ENCODE measurements at places on chromosomes 16 and 17. TPM values are rescaled to one million over a fixed set of nuclear protein-coding genes. Genes with fewer than 3 reads are reported as not detected.

TSNAXIP1 gene
- total RNA-seq, result 1.0 TPM

CTU2 gene
- total RNA-seq, result 39.5 TPM

- DNase-seq, result peak; percentile 29
Measured at GRCh38 chr16:70018254-70018653, 67.1 kb downstream of the CLEC18A start.

GRCh38 chr16:4110680-4111079 is 5.6 kb downstream of the ADCY9 start:
- DNase-seq, result no peak

GRCh38 chr16:75481475-75481874 is 13.8 kb downstream of the CHST6 start:
- no peak for DNase-seq

PIK3R6 gene
- not detected for total RNA-seq

DNA sequence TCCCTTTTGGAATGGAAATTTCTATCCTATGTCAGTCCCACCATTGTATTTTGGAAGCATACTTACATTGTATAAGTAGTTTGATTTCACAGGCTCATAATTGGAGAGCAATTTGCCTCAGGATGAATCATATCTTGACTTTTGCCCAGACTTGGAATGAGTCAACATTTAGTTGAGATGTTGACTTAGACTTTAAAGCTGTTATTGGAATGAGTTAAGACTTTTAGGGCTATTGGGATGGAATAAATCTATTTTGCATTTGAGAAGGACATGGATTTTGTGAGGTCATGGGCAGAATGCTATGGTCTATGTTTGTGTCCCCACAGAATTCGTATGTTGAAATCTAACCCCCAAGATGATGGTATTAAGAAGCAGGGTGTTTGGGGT is 12.2 kb upstream of the ZNF594 start:
- no peak for DNase-seq

KCNH6 gene
- not detected for total RNA-seq

DNA sequence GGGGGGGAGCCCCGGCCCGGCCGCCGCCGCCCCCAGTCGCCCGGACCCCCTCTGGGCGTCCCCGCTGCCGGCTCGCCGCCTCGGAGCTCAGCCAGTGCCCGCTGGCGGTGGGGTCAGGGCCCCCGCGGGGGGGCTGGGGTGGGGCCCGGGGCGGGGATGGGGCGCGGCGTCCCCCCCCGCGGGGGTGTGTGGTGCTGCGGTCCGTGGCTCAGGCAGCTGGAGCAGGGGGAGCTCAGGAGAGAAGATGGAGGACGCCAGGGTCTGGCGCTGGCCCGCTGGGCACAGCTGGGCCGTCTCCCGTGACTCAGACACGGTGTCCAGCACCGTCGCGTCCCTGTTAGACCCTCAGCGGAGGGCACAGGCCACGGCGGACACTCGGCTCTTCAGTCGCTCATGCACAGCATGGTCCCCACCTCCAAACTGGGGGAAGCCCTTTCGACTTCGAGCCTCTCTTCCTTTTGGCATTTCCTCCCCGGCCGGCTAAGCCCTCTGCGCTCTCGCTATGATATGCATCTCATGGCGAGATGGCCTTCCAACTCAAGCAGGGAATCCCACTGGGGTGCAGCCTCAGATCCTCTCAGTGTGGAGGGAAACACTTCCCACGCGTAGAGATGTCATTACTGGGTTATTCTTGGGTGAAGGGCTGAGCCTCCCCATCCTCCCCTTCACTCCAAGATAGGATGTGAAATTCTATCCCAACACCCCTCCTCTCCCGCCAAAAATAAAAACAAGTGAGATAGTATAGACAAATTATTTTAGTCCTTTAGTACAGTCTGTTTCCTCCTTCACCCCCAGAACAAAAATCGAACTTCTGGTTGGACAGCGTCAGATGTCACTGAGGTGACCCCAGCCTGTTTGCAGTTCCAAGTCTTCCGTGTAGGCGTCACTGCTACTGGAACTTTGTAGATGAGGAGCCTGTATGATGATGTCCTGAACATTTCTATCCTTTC is 522 bp upstream of the VEZF1 start:
- DNase-seq, result peak; percentile 55

- DNase-seq, result no peak
Measured at GRCh38 chr16:68073902-68074760, 11.0 kb upstream of the NFATC3 start.

ZPBP2 gene
- total RNA-seq, result not detected

- DNase-seq, result no peak
Measured at GRCh38 chr16:84917492-84917891, 93.8 kb downstream of the ZDHHC7 start.

DNA sequence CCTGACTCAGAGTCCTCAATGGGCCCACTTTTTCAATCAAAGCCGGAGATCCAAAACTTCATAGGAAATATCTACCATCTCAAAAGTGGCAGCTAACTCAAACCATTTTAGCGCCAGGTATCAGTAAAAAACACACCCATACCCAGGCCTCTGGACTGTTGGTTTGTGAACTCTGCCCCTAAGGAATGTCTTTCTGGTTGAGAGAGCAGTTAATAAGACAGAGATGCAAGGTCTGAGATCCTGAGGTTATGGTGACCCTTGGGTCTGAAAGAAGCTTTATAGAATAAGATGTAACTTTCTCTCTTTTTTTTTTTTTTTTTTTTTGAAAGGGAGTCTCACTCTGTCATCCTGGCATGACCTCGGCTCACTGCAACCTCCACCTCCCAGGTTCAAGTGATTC is 350.5 kb downstream of the SOX9 start:
- DNase-seq, result no peak

DNA sequence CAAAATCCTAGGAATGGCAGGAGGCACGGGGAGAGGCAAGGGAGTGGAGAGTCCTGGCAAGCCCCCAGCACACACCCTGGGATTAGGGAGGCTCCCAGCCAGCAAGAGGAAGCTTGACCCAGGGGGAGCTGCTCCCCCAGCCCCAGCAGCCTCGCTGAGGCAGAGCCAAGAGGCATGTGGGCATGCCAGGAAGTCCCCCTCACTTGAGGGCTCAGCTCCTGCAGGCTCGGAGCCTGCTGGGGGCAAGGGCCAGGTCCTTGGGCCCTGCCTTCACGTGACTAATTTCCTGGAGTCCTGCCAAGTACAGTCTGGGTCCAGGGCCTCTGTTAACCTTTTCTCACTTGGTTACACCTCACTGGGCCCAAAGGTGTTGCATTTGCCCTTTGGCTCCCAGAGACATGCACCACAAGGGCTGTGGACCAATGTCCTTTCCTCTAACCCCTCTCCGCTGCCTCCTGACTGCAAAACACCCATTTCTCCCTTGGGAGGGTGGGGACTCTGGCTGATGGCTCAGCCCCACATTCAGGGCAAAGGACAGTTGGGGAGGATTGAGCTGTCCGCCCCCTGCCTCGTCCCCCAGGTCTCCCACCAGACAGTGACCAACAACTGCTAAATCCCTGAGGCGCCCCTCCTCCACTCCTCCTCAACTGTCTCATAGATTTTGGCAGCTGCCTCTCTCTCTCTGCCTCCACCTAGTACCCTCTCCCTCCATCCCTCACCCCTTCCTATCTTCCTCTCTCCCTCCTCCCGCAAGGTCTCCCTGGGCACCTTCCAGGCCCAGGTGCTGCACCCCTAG is 4.4 kb upstream of the SLC47A2 start:
- DNase-seq, result no peak

Measured in Calu3 (cell line).